ENCODE measurements at places on chromosomes 2 and 18.

- DNase-seq: no peak
Observed at GRCh38 chr18:79544386-79544963, 135.1 kb upstream of the CTDP1 start.

DNA sequence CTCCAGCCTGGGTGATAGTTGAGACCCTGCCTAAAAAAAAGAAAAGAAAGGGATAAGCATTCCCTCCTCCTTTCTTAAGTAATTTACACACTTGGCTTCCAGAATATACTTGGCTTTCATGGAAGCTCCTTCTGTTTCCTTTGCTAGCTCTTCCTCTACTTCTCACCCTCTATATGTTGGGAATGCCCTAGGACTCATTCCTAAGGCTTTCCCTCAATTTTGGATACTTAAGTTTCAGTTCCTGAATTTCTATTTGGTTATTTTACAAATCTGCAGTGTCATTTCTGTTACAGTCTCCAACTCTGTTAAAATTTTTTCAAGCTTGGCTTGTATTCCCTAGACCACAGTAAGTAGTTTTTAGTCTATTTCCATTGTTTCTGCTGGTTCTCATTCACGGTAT, 23.6 kb downstream of the SP3 start:
- no peak for DNase-seq

GRCh38 chr2:42327125-42327524, 33.9 kb downstream of the COX7A2L start:
- DNase-seq: no peak

DNA sequence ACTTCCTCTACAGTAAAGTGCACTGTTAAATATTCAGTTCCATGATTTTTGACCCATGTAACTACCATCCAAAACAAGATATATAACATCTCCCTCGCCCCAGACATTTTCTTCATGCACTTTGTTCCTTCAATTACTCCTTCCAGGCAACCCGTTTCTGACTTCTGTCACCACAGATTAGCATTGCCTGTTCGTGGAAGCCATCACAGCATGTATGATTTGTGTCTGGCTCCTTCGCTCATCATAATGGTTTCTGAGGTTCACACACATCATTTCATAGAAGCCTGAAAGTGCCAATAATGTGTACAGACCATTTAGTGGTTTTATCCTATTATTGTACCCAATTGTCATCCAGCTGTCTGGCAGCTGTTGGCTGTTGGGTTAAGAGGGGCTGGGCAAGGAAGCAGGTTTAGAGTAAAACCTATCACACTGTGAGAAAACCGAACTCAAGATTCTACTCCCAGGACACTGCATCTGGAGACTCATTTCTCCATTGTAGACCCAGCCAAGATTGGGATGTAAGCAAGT, 16.1 kb downstream of the ARHGAP28 start:
- no peak for DNase-seq

GRCh38 chr2:23689891-23690290, 237.0 kb downstream of the ATAD2B start:
- DNase-seq: no peak
